ENCODE measurements at places on chromosomes 7 and 10.

DNA sequence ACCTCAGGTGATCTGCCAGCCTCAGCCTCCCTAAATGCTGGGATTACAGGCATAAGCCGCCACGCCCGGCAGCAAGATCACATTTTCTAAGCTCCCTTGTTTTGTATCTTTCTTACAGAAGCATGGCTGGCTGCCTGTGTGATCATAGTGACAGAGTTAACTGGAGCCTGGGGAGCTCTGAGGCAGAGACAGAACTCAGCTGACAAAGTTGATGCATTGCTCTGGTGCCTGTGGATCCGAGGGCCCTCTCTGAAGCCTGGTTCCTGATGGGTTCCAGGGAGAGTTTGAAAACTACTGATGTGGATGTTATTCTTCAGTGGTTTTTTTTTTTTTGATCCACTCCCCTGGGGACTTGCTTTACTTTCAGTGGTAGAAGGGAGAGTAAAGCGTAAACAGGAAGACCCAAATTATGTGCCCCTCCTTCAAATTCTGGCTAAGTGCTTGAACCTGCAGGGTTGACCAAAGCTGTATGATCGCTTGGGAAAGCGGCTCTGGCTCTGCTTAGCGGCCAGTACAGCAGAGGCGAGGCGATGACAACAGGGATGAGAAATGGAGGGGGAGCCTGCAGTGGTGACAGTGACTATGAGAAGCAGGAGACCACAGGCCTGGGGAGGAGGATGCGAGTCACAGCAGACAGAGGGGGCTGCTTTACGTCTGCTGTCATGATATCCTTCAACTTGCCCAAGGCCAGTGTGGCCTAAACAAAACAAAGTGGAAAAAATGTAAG, 6.8 kb upstream of the EFCAB10 start:
- no peak for DNase-seq

GRCh38 chr7:45021604-45022296, 21.7 kb downstream of the CCM2 start:
- peak; percentile 76 for DNase-seq

GRCh38 chr10:43980313-43980712, 331.6 kb upstream of the ZNF32 start:
- no peak for DNase-seq

DNA sequence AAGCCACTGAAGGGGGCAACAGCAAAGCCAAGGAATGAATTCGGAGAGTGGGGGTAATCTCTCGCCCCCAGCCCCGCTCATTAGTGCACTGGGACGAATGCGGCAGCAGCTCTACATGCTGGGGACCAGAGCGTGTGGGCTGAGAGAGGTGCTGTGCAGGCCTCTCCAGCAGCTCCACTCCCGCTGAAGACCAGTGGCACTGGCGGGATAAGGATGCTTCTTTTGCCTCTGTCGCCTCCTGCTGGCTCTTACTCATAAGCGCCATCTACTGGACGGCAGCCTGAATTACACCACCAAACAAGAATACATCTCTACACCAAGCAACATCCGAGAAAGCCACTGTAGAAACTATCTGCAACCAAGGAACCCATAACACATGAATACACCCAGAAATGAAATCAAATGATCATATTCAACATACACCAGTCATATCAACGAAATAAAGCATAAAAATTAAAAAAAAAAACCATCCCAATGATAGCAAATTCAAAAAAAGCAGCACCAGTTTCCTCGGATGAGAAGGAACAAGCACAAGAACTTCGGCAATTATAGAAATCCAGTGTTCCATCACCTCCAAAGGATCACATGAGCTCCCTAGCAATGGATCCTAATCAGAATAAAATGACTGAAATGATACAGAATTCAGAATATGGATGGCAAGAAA, 79.0 kb upstream of the TMEM168 start:
- peak; percentile 54 for DNase-seq

- DNase-seq = no peak
Measured at GRCh38 chr10:69096045-69096444, 8.1 kb downstream of the SRGN start.

- no peak for DNase-seq
Measured at GRCh38 chr10:70540789-70541360, 61.7 kb downstream of the PRF1 start.

DNA sequence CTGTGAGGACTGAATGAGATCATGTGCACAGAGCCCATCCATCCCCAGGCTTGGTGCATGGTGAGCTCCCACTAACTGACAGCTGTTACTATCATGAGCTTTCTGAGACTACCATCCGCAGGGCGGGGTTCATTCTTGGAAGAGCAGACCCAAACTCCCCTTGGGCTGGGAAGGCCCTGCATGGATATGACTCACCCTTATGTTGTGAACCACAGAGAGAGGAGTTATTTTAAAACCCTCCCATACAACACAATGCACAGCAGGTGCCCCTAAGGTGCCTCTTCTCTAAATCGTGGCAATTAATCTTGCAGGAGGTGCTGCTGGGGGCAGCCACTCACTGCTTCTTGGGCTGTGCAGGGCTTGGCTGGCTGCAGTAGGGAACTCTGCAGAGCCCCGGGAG, 219.1 kb downstream of the GFRA1 start:
- DNase-seq = no peak
